Renal cortical epithelial cell (primary cell): ENCODE measurements at places on chromosomes 3 and 15. TPM values are rescaled to one million over a fixed set of nuclear protein-coding genes. Genes with fewer than 3 reads are reported as not detected.

VEPH1 gene
- 15.5 and 19.3 TPM in 2 replicates for total RNA-seq

GOLGA8M gene
- total RNA-seq: 0.89 TPM in 1 of 2 replicates, not detected in the other

TEX55 gene
- not detected in 2 replicates for total RNA-seq

LRRC31 gene
- total RNA-seq: 1.2 and 1.8 TPM in 2 replicates

FES gene
- 3.3 and 7.1 TPM in 2 replicates for total RNA-seq
